ENCODE measurements at places on chromosomes 12 and 14. TPM values are rescaled to one million over a fixed set of nuclear protein-coding genes. Genes with fewer than 3 reads are reported as not detected.

Gene CLEC12A
- not detected for total RNA-seq

Gene LRRIQ1
- 0.44 TPM for total RNA-seq

Gene BEGAIN
- not detected for total RNA-seq

Gene KCNK10
- not detected for total RNA-seq

Gene KRT2
- not detected for total RNA-seq

Gene PAX9
- not detected for total RNA-seq

Gene SLC4A8
- 4.5 TPM for total RNA-seq

Gene ZBTB1
- total RNA-seq, result 36.9 TPM

Gene MDGA2
- under 0.01 TPM for total RNA-seq

Gene SCN8A
- 23.3 TPM for total RNA-seq

Gene ATP6V1D
- 86.3 TPM for total RNA-seq

Gene CPNE6
- total RNA-seq, result not detected

Gene ASCL1
- not detected for total RNA-seq

Gene CYP27B1
- total RNA-seq, result 0.15 TPM

Gene GUCY2C
- total RNA-seq, result not detected

Gene AKAP5
- total RNA-seq, result 0.29 TPM

Gene GLT1D1
- total RNA-seq, result not detected

Gene PRIMA1
- not detected for total RNA-seq

Gene SLC25A21
- total RNA-seq, result 0.73 TPM

Gene GPR137C
- 0.58 TPM for total RNA-seq

Gene RABGGTA
- 23.3 TPM for total RNA-seq

Gene RNASE12
- total RNA-seq, result not detected

Gene HAL
- total RNA-seq, result under 0.01 TPM

Gene CABP1
- 0.66 TPM for total RNA-seq

Gene TAS2R46
- total RNA-seq, result 6.3 TPM

Gene CLEC14A
- total RNA-seq, result 15.9 TPM

Gene KRT74
- not detected for total RNA-seq

Gene MYL6B
- total RNA-seq, result 68.3 TPM

Gene RNU4-1
- total RNA-seq, result under 0.01 TPM

Gene CCDC177
- under 0.01 TPM for total RNA-seq

Gene OR4E2
- not detected for total RNA-seq

Gene IFI27L1
- total RNA-seq, result 9.6 TPM

Gene CLEC4A
- total RNA-seq, result 2.2 TPM

Gene SLCO1B1
- not detected for total RNA-seq

Gene HNF1A
- not detected for total RNA-seq

Gene KRT3
- not detected for total RNA-seq

Gene AJUBA
- total RNA-seq, result 17.0 TPM

Gene KERA
- not detected for total RNA-seq

Gene SLC25A47
- total RNA-seq, result not detected

Gene MORN3
- 0.33 TPM for total RNA-seq

Gene PLEKHG7
- total RNA-seq, result not detected

Gene AQP6
- total RNA-seq, result not detected

Gene PMCH
- not detected for total RNA-seq

Gene PROX2
- total RNA-seq, result not detected

Gene SAMD15
- total RNA-seq, result 3.3 TPM

Gene ART4
- total RNA-seq, result 0.44 TPM

Gene CMKLR1
- 0.33 TPM for total RNA-seq

Gene PKP2
- total RNA-seq, result not detected
